Fibroblast of skin of back (primary cell): ENCODE measurements at places on chromosomes 12 and 14.

DNA sequence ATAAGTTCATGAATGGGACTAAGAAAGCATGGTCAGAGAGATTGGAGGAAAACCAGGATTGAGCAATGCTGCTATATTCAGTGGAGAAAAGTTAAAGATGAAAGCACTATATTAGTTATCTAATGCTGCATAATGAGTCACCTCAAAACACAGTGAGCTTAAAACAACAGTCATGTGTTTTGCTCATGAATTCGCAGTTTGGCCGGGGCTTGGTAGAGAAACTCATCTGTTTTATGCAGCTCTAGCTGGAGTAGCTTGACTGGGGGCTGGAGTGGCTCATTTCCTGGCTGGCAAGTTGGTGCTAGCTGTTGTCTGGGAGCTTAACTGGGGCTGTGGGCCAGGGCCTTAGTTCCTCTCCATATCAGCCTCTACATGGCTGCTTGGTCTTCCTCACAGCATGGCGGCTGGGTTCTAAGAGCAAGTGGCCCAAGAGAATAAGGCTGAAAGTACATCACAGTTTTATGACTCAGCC lies 90.1 kb downstream of the ADCK1 start:
- DNase-seq, result peak; percentile 49

- peak; percentile 90 for DNase-seq
Measured at GRCh38 chr12:15629761-15630160, 159.4 kb downstream of the EPS8 start.

GRCh38 chr12:27998658-27999057 lies 26.1 kb upstream of the PTHLH start:
- DNase-seq, result no peak

GRCh38 chr12:125922330-125922729 lies 857.1 kb downstream of the AACS start:
- DNase-seq, result no peak
